ENCODE measurements at places on chromosomes 1 and 21. TPM values are rescaled to one million over a fixed set of nuclear protein-coding genes. Genes with fewer than 3 reads are reported as not detected.

ECM1 gene
- 54.5 TPM for total RNA-seq

TRPM2 gene
- total RNA-seq, result not detected

HOOK1 gene
- total RNA-seq, result not detected

PRR9 gene
- total RNA-seq, result not detected

TRIM63 gene
- total RNA-seq, result not detected

RHCE gene
- total RNA-seq, result 1.1 TPM

MIXL1 gene
- total RNA-seq, result not detected

CNTN2 gene
- not detected for total RNA-seq

FBXO28 gene
- total RNA-seq, result 17.1 TPM

COL8A2 gene
- total RNA-seq, result 1.4 TPM

FNBP1L gene
- total RNA-seq, result 19.3 TPM

PGLYRP4 gene
- total RNA-seq, result not detected

OR2T33 gene
- not detected for total RNA-seq

FAM151A gene
- not detected for total RNA-seq

S100A2 gene
- 0.16 TPM for total RNA-seq

UCHL5 gene
- 13.0 TPM for total RNA-seq

BMP8B gene
- total RNA-seq, result under 0.01 TPM

TMEM54 gene
- 25.4 TPM for total RNA-seq

SPRR1A gene
- total RNA-seq, result not detected

SYTL1 gene
- 0.65 TPM for total RNA-seq

NPL gene
- 2.2 TPM for total RNA-seq

SH3D21 gene
- 4.7 TPM for total RNA-seq

AGBL4 gene
- total RNA-seq, result not detected

PDPN gene
- total RNA-seq, result 4.1 TPM

A3GALT2 gene
- total RNA-seq, result not detected

OR2AK2 gene
- total RNA-seq, result not detected

SPRR4 gene
- total RNA-seq, result not detected

SOD1 gene
- 281 TPM for total RNA-seq

OR2L3 gene
- total RNA-seq, result not detected

FUBP1 gene
- 47.7 TPM for total RNA-seq

ACOT11 gene
- 0.32 TPM for total RNA-seq

SPATA46 gene
- not detected for total RNA-seq

IFNLR1 gene
- total RNA-seq, result not detected

EPHA8 gene
- not detected for total RNA-seq

TYW3 gene
- 8.5 TPM for total RNA-seq

BEST4 gene
- total RNA-seq, result not detected

SLC44A5 gene
- total RNA-seq, result not detected

Data from cardiac atrium fibroblast (primary cell).